ENCODE measurements at places on chromosomes 4 and X. TPM values are rescaled to one million over a fixed set of nuclear protein-coding genes. Genes with fewer than 3 reads are reported as not detected.

DNA sequence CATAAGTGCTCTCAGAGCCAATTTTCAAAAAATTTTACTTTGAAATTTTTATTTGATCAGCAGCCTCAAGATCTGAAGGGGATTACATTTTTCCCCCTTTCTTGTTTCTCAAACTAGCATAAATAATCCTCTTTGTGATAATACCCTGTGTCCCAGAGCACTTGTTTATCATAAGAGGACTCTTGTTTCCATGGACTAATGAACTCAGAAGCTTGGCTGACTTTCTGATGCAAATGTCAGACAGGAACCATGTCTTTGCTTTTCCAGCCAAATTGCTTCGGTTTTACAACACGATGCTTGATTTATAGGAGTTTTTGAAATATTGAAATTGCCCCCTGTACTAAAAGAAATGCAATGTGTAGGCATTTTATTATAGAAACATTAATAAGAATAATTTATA is 859.3 kb upstream of the LCORL start:
- H3K27me3 ChIP-seq, result no peaks in the 10 kb centered on the region
- no peak for DNase-seq
- no peaks in the 10 kb centered on the region for H3K4me1 ChIP-seq

DNA sequence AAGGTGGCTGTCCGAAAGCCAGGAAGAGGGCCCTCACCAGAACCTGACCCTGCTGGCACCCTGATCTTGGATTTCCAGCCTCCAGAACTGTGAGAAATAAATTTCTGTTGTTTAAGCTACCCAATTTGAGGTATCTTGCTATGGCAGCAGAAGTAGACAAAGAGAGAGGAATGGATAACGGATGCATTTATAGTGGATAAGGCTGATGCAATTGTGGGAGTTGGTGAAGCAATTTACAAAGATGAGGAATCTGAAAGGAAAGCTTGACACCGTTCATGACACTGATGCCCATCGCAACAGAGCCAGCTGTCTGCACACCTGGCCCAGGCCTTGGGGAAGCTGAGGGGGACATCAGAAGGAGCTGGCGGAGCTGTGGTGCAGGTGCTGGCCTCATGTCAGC is 35.7 kb upstream of the MSL3 start:
- no peaks in the 10 kb centered on the region for H3K27me3 ChIP-seq
- DNase-seq, result no peak
- H3K27ac ChIP-seq, result no peak overlapping the region
- H3K36me3 ChIP-seq, result no peaks in the 10 kb centered on the region
- no peaks in the 10 kb centered on the region for H3K4me1 ChIP-seq
- no peak overlapping the region for H3K4me3 ChIP-seq

DNA sequence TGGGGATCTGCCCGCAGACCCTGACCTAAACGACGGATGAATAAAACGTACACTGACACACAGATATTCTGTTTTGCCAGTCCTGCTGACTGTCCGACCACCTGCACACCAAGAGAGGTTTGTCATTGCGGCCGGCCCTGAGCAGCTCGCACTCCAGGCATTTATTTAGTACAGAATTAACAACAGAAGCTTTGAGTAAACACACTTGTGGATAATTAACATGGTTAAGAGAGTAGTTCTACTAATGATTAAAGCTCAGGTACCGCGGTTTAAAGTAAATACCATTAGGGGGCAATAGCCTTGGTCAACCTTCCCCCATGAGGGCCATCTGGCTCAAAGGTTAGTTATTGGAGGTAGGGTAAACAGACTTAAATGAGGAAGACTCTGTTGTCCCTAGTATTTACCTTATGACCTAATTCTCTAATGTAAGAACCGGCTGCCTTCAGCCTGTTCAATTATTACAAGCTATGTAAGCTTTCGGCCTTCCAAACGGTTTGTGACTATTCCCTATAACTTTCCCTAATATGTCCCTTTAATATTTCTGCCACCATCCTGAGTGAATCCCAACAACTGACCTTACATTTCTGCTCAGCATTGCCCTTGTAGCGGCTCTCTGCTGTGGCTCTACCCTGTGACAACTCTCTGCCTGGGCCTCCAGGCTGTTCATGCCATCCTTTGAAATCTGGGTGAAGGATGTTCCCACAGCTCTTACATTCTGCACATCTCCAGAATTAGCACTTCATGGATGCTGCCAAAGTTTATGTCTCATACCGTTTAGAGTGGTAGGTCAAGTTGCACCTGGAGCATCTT is 46.9 kb upstream of the SYTL5 start:
- no peaks in the 10 kb centered on the region for H3K4me1 ChIP-seq
- no peak overlapping the region for H3K27ac ChIP-seq
- peaks cover 7% of the 10 kb centered on the region for H3K27me3 ChIP-seq
- H3K4me3 ChIP-seq, result no peak overlapping the region

DNA sequence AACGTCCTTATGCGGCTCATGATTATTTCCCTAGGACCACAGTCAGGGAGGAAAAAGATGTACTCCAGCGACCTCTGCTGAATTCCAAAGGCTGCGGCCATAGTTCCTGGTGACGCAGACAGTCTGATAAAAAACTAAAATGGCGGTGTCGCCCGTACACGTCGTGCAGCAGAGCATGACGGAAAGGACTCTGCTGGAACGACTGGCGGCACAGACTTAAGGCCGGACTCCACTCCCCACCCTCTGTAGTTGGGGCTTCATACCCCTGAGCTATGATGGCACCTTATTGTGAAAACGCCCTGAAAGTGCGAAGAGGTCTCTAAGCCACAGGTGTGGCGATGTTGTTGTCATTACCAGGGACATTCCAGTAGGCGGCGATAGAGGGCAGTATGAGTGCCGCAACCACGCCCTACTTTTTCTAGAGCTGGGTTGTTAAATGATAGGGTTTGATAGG is 90.0 kb upstream of the EDA2R start:
- H3K4me3 ChIP-seq, result peak overlapping the region; percentile 32
- DNase-seq, result peak; percentile 37
- H3K27ac ChIP-seq, result peak overlapping the region; percentile 81
- H3K36me3 ChIP-seq, result no peaks in the 10 kb centered on the region
- H3K27me3 ChIP-seq, result no peaks in the 10 kb centered on the region

- H3K4me1 ChIP-seq, result no peaks in the 10 kb centered on the region
- H3K27ac ChIP-seq, result peak overlapping the region; percentile 41
- no peak overlapping the region for H3K4me3 ChIP-seq
- no peaks in the 10 kb centered on the region for H3K36me3 ChIP-seq
- H3K27me3 ChIP-seq, result no peaks in the 10 kb centered on the region
- no peak for DNase-seq
These were observed 152.6 kb downstream of the GASK1B start for GRCh38 chr4:158020176-158020575.

DNA sequence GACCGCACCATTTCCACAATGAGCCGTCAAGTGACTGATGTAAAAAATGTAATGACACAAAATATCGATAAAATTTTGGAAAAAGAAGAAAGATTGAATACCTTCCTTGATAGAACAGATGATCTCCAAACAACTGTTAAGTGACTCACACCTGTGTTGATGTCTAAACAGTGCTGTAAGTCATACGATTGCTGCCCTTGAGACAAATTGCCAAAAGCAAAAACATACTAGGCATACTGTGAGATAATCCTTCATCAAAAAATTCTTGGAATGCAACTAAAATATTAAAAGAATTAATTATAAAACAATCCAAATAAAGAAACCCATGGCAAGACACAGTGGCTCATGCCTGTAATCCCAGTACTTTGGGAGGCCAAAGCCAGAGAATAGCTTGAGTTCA is 53.4 kb downstream of the HNRNPD start:
- no peak for DNase-seq
- no peaks in the 10 kb centered on the region for H3K36me3 ChIP-seq
- no peaks in the 10 kb centered on the region for H3K4me1 ChIP-seq
- H3K4me3 ChIP-seq, result no peak overlapping the region
- H3K27ac ChIP-seq, result no peak overlapping the region

RBM47 gene
- 66.6 TPM for total RNA-seq

FRYL gene
- 112 TPM for total RNA-seq

P2RY4 gene
- total RNA-seq, result 0.33 TPM

SRPX gene
- total RNA-seq, result 415 TPM

GRCh38 chr4:170652571-170652970 is 562.8 kb upstream of the AADAT start:
- no peak overlapping the region for H3K27ac ChIP-seq
- no peaks in the 10 kb centered on the region for H3K27me3 ChIP-seq
- H3K36me3 ChIP-seq, result no peaks in the 10 kb centered on the region
- H3K4me1 ChIP-seq, result no peaks in the 10 kb centered on the region
- no peak for DNase-seq

SEC24D gene
- total RNA-seq, result 24.5 TPM

CDS1 gene
- 9.8 TPM for total RNA-seq

DSPP gene
- not detected for total RNA-seq

MAGEA6 gene
- not detected for total RNA-seq

TRIM75 gene
- not detected for total RNA-seq

DNA sequence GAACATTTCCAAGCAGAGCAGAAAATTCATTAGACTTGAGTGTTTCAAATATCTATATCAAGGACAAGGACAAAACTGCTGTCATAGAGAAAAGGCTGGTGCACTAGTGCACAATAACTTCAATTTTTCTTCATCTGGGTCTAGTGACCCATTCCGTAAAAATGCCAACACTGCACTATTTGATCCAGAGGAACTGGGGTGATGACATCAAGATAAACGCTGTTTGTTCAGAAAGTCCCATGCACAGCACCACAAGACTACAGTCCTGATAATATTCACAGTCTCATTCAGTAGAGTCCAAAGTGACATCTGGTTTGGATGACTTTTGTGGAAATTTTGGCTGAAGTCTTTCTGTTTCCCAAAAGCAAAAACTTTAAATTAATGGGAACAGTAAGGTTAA is 303.5 kb upstream of the GALNT7 start:
- DNase-seq, result no peak
- H3K4me3 ChIP-seq, result no peak overlapping the region
- no peaks in the 10 kb centered on the region for H3K36me3 ChIP-seq
- H3K27ac ChIP-seq, result no peak overlapping the region
- no peaks in the 10 kb centered on the region for H3K4me1 ChIP-seq

USP11 gene
- total RNA-seq, result 42.0 TPM
